ENCODE measurements at places on chromosomes 2 and 18.

DNA sequence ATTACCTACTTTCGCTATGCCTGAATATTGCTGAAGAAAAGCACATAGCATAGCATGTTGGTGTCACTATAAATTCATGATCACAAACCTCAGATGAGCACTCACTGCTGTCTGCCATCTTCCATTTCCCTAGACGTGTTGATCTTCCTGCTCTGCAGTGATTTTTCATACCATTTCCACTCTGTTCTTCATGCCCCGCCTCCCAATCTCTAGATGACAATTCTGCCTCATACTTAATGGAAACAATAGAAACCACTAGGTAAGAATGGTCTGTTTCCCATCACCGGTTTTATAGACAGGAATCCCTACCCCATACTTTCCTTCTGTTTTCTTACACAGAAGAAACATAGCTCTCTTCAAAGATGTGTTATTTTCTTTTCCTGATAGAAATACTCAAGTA is 63.8 kb downstream of the PIK3C3 start:
- DNase-seq: no peak

DNA sequence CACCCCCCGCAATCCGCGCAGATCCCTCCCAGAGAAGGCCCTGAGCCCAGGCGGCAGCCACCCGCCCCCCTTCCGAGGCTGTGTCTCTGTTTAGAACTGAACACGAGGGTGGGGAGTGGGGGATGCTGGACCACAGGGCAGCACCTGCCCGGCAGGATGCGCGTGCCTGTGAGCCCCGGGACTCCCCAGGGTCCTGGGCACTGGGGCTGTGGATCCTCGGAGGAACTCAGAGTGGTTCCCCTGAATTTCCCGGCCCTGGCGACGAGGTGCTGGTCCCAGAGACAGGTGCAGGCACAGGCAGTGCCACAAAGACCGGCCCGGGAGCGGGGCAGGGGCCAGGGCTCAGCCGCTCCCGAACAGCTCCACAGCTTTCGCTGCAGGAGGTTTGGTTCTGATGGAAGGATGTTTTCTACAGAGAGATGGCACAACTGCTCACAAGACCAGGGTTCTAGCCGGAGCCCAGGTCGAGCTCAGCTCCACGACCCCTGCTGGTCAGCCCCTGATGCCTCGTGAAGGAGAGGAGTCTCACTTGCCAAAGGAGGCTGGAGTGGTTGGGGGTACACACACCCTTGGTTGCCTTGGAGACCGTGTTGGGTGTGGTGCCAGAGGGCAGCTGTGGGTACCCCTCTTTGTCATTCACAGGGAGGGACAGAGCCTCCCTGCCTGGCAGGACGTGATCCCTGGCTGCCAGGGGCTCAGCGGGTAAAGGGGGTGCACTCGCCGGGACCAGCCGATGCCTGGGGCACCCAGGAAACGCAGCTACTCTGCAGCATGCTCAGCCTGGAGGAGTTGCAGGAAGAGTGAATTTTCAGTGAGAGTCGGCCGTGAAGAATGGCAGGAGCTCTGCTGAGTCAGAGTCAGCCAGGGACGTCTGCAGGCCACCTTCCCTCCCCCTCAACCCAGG is 4.4 kb upstream of the NEU4 start:
- DNase-seq: peak; percentile 42

DNA sequence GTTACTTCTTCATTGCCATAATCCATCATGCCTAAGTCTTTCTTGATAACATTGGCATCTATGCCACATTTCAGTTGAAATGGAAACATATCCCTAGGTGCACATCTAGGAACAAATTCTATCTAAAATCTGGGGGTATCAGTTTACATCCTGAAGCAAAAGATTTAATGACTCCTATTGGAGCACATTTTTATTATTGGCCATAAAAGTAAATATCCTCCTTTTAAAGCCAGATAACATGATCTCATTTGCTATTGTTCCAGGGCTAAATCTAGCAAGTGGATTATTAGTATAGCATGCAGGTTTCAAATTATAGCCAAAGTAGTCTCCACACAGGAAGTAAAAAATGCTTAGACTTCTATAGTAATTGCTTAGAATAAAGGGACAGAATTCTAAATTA is 193.2 kb downstream of the CDH2 start:
- DNase-seq: no peak

GRCh38 chr2:225165052-225165451 is 122.8 kb upstream of the DOCK10 start:
- no peak for DNase-seq

- DNase-seq: no peak
Measured at GRCh38 chr2:231709636-231709980, 1.3 kb downstream of the PTMA start.
